AG09319 (cell line): ENCODE measurements at places on chromosomes 12 and 14.

GRCh38 chr14:102821252-102821651 lies 44.0 kb downstream of the TRAF3 start:
- no peak for DNase-seq

DNA sequence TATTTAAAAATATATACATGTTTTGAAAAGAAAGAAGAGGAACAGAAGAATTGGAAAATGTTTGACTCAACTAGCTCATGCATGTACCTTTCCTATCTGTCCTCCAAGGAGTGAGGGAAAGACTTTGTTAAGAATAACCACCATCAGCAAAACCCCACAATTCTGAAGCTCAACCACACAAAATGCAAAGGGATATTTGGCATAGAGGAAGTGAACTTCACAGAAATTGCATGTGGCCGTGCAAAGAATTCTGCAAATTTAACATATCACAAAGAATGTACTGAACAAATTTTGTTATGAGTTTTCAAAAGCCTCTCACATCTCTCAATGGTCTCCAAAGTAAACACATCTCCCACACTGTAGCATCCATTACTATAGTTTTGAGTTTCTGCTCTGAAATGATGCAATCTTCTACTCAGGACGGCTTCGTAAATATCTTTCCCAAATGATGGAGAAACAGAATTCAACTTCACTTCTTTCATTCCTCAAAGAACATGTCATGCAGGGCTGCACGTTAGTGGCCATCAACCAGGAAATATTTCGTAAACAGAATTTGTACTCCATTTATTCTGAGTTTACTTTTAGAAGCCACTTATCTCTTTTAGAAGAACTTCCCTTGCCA lies 17.6 kb downstream of the DUSP6 start:
- no peak for DNase-seq

DNA sequence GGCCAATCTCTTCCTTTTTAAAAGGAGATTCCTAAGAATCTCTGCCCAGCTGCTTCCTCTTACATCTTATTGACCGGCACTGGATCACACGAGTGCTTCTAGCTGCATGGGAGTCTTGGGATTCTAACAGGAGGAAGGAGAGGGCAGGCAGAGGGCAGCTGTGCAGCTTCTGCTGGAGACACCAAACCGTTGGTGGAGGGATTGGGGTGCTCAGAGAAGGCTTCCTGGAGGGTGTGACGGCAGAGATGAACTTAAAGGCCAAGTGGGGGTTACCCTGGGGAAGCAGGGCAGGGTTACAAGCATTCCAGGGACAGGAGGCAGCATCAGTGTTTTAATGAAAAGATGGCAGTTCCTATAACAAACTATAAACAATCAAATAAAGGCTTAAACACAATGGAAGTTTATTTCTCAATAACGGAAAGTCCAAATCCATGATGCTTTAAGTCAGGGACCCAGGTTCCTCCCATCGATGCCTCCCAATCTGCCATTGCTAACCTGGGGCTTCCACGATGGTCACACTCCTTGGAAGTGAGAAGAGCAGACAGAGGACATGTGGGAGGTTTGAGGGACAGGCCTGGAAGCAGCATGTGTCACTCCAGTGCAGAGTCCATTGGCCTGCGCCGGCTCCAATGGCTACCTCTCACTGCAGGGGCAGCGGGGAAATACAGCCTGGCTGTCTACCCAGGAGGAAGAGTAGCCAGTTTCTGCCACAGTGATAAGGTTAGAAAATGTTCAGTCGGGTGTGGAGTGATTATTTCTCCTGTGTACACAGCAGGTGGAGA lies 53.1 kb upstream of the DDX11 start:
- no peak for DNase-seq

- DNase-seq: no peak
These were observed 20.3 kb downstream of the FBLN5 start for GRCh38 chr14:91927191-91927590.

DNA sequence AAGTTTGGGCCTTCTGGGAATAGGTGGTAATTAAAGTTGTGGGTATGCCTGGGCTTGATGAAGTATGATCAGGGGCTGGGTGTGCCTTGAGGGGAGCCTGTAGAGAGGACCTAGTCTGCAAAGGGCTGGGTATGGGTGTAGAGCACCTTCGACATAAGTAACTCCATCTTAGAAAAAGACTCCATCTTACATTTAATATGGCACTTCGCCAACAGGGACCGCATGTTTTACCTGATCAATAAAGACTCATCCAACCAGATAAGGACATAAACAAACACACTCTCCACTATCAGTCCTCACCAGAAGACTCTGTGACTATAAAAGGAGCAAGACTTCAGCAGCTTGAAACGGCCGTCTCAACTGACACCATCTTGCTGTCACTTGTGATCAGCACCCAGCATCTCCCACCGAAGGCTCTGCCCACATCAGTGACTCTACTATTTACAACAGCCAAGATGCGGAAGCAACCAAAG lies 23.5 kb upstream of the GPR68 start:
- no peak for DNase-seq

DNA sequence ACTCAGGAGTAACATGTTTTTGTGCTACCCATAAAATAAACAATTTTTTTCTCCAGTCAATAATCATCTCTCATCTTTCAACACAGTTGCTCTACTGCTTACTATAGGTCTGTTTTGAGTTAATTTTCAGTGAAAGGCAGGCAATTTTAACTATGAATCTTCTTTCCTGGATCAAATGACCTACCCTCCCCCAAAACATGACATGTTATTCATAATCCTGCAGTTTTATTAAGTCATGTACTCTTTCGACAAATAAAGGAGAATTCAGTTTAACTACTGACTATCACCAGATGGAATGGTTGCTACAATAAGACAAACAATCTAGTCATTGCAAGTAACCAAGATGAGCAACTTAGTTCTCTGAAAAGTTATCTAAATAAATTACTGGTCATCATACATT lies 106.0 kb upstream of the FAR2 start:
- peak; percentile 34 for DNase-seq
